Vagina (tissue), 2 donors: ENCODE measurements at places on chromosomes 1 and 21. TPM values are rescaled to one million over a fixed set of nuclear protein-coding genes. Genes with fewer than 3 reads are reported as not detected.

DNA sequence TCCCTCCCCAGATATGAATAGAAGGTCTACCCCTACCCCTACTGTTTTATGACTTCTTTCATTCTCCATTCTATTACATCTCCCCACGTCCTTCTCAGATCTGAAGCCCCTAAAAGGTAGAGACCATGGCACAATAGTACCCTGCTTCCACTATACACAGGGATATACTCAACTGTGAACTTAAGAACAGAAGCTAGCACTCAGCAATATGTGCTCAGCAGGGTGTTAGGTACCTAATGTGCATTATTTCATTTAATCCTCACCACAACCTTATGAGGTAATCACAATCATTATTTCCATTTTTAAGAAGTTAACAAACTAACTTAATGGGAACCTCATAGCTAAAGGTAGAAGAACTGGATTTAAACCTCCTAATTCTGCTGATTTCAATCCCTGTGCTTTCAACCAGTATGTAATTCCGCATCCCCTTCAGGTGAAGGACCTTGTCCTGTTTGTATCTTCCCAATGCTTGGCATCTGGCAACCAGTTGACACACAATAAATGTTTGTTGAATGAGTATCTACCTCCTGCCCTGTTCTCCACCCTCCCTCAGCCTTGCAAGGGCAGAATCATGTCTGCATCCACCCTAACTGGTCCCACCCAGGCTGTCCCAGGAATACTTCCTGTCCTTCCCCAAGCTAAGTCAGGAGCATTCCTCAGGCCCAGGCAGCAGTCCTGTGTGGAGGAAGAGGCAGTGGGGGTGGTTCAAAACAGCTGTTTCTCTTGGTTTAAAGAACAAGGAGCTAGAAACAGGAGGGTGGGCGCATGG, 6.5 kb downstream of the DENND2D start:
- H3K27me3 ChIP-seq = no peaks in the 10 kb centered on the region
- peak overlapping the region; percentile 79 for H3K27ac ChIP-seq
- peaks cover 5% of the 10 kb centered on the region for H3K36me3 ChIP-seq
- no peak for DNase-seq

The RNASEL gene
- 5.4 TPM for total RNA-seq

The CC2D1B gene
- total RNA-seq = 23.8 TPM

The TEX38 gene
- not detected for total RNA-seq

The TMEM167B gene
- total RNA-seq = 17.2 TPM
